ENCODE measurements at places on chromosomes 6 and 20. TPM values are rescaled to one million over a fixed set of nuclear protein-coding genes. Genes with fewer than 3 reads are reported as not detected.

GRCh38 chr6:105667056-105667455 lies 264.2 kb upstream of the PREP start:
- DNase-seq, result no peak

DNA sequence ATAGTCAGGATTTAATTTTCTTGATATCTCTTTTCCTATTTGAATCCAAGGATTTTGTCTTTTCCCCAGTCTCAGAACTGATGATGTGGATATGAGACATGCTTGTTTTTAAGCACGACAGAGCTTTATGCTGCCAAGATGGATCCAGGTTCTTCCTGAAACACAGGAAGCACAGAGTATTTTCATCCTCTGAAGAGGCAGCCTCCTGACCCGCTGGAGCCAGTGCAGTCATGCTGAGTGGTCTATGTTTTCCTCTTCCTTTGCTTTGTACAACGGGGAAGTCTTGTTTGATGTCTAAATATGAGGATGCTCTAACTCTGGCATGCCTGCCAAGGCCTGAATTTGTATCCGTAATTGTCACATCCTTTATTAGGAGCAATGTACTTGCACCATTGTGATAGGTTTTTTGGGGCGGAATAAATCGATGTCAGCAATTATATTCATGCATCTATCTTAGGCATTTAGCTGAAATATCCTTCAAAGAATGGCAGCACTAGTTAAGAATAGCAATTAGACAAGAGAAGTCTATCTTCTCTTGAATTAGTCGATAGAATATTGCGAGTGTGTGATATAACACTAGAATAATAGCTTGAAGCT lies 407.1 kb upstream of the JAG1 start:
- DNase-seq, result no peak

RSPH4A gene
- not detected for total RNA-seq

HLA-DRB5 gene
- not detected for total RNA-seq

GRCh38 chr6:44233567-44234100 lies 10.2 kb downstream of the SLC29A1 start:
- DNase-seq, result no peak

ECT2L gene
- total RNA-seq, result not detected

- no peak for DNase-seq
Measured at GRCh38 chr6:10610289-10610688, 84.1 kb downstream of the C6orf52 start.
